AG08396 (cell line): ENCODE measurements at places on chromosomes 3 and 15.

DNA sequence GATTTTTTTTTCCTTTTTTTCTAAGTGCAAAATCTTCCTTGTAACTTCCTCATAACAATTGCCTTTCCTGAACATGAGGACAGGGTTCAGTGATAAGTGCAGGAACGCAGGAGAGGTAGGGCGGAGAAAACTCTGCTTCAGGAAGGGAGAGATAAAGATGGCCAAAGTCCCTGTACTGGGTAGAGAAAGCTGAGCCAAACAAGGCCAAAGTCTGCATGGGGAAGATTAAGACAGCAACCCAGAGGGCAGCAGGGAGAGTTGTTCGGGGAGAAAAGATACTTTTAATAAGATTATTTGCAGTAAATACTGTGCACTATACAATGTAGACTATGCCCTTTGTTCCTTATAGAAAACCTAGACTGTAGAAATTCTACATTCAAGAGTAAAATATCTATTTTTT lies 55.4 kb upstream of the LRRFIP2 start:
- no peak for DNase-seq

GRCh38 chr3:118269537-118270125 lies 765.0 kb downstream of the IGSF11 start:
- DNase-seq = no peak

DNA sequence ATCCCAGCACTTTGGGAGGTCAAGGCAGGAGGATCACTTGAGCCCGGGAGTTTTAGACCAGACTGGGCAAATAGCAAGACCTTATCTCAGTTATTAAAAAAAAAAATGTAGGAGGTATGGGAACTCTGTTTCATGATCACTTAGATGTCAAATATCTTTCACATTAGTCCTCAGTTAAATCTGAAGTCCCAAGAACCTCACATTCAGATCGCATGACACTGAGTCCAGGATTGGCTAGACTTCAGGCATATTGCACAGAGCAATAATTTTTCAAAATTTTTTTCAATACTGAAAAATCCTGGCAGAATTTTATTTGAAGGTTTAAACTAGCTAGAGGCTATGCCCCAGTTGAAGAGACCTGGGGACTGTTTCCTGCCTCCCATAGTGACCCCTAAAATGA lies 56.3 kb upstream of the ZNF148 start:
- DNase-seq = peak; percentile 32

DNA sequence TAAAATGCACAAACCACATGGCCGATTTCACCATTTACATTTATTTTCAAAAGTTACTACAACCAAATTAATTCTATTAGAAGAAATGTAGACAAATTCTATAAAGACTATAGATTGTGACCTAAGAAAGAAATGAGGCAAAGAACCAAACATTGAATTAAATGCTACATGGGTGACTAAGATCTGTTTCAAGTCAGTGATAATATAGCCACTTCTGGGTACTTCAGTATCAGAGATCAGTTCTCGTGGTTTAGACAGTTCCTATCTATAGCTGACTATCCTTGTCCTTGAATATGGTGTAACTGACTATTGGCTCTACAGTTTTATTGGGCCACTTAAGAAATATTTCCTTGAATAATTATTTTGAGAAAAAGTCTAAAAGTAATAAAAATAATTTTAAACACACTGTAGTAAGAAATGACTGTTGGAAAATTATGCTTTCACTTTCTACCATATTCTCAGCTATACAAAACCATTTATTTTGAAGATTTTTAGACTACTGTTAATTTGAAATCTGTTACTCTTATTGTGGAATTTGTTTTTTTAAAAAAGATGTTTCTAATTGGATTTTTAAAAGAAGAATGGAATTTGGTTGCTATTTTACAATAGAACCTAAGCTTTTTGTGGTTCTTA lies 14.1 kb downstream of the KCNMB3 start:
- DNase-seq = no peak

- no peak for DNase-seq
Measured at GRCh38 chr3:12655701-12656100, 8.2 kb downstream of the RAF1 start.

DNA sequence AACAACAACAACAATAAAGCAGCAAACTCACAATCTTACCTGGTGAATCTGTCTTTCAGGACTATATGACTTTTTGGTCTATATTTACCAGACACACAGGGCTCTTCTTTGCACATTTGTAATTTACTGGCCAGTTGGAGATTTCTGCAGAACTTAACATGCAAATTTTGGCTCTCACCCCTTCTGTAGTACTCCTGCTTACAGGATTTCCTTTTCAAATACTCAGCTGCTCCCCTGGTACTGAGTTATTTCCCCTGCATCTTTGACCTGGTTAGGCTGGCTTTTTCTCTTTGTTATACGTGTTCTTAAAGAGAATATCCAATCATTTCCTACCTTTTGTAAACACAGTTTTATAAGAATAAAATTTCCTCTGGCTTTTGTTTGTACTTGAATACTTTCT lies 228.0 kb downstream of the MBNL1 start:
- no peak for DNase-seq

GRCh38 chr3:189557824-189558223 lies 73.4 kb upstream of the TP63 start:
- DNase-seq = no peak

DNA sequence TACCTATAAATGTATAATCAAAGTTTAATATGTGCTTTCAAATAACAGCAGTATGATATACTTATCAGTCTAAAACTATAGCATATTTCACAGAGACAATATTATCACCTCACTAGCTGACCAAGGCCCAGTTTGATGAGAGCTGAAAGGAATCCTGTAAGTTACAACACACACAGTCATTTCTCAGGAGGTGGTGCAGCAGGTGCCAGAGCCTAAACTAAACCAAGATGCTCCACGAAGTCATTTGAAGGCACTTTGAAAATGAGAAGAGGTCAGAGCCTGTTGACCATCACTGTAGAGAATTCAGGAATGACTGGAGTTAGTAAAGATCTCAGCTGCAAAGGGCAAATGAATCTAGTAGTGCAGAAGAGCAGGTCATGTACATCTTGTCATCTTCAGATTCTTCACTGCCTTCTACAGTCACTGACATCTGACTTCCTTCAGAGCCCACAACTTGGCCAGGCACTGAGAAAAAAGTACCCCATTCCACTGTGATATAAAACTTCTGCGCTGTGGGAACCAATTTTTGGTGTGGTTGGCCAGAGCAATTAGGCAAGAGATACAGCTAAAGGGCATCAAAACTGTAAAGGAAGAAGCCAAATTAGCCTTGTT lies 7.9 kb downstream of the GBE1 start:
- DNase-seq = no peak

GRCh38 chr15:66779331-66780009 lies 77.4 kb downstream of the SMAD6 start:
- no peak for DNase-seq

DNA sequence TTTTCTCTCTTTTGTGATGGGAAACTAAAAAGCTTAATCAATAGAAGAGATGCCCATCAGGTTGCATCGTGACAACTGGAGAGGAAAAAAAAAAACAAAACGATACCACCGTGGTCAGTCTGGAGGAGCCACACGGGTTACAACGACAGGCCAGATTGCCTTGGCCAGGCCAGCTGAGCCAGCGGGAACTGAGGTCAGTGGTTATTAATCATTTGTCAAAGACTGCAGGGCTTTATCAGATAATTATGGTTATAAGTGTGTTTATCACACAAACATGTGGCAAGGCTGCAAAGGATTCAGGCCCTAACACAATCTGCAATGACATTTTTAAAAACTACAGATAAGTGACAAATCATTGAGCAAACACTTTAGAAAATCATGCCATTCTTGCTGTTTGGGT lies 135.0 kb upstream of the FAM3D start:
- DNase-seq = no peak

GRCh38 chr3:53495520-53496391 lies 1.3 kb downstream of the CACNA1D start:
- DNase-seq = no peak

DNA sequence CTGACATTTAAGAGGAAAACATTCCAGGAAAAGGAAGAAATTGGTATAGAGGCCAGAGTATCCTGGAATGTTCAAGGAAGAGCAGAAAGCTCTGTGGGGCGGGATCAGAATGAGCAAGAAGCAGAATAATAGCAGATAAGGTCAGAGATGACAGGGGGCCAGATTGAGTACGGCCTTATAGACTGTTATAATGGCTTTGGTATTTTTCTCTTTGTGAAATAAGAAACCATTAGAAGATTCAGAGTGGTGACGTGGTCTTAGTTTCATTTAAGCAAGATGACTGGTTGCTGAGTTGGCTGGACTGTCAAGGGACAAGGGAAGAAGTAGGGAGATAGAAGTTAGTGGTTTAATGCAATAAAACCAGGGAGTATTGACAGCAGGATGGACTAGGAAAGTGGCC lies 218.3 kb upstream of the SOX2 start:
- no peak for DNase-seq

- peak; percentile 31 for DNase-seq
Measured at GRCh38 chr3:53318522-53318921, 28.8 kb downstream of the DCP1A start.

DNA sequence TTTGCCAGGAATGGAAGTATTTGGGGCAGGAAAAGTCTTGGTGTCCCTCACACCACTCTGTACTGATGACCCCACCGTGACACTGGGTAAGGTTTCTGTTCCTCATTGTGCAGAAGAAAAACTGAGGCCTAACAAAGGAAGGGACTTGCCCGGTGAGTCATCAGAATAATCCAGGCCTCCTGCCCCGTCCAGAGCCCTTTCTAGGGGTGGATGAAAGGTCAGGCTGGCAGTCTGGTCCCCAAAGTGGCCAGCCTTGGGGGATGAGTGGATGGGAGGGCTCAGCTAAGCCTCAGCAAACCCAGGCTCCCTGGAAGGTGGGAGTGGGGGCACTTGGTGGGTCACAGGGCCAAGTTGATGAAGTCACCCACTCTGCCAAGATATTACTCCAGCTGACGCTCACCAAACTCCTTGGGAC lies 2.3 kb upstream of the DNAH1 start:
- DNase-seq = peak; percentile 45

DNA sequence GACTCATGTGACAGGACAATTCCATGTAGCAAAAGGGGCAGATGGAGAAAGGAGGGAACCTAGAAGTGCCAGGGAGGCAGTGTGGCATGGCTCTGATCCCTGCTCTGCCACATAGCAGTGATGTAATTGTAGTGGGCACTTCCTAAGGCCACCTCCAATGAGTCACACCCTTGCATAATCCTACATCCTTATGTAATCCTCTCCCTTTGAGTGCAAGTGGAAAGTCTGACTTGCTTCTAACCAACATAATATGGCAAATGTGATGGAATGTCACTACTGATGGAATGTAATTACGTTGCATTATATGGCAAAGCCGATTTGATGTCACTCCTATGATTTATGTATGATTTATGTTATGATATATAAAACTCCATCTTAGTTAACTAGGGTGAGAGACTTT lies 72.9 kb upstream of the ATP2C1 start:
- peak; percentile 32 for DNase-seq

DNA sequence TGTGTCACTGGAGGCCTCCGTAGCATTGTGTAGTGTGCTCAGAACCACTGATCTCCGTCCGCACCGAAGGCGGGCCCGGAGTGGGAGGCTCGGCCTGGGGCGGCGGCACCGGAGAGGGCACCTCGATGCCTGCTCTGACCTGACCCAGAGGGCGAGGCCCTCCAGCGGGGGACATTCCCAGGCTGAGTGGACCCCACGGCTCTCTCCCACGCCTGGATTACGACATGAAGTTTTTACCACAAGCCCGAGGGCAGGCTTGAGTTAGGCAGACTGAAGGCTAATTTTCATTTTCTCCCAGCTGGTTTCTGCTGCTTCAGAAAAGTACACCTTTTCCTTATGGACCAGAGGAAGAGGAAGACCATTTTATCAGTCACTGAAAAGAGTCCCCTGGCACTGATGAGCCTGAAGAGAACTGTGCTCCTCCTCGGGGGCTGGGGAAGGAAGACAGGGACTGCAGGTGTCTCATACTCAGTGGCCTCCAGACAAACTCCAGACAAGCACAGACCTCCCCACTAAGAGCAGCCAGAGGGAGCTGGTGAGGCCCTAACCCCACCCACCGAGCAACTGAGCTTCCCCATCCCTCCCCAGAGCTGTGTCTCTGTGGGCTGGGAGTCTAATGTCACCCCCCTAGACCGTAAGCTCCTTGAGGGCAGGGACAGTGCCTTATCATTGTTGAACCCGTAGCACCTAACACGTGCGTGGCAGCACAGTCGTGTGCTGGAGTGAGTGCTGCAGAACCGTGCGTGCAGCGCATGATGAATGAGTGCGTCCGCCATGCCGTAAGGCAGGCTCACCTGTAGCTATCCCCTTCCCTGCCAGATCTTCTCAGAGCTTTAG lies 74.5 kb upstream of the BLM start:
- no peak for DNase-seq

GRCh38 chr15:56208185-56208584 lies 35.5 kb downstream of the RFX7 start:
- DNase-seq = no peak

GRCh38 chr15:74768771-74769342 lies 13.0 kb upstream of the CSK start:
- DNase-seq = peak; percentile 80
